ENCODE measurements at places on chromosomes 7 and 10.

DNA sequence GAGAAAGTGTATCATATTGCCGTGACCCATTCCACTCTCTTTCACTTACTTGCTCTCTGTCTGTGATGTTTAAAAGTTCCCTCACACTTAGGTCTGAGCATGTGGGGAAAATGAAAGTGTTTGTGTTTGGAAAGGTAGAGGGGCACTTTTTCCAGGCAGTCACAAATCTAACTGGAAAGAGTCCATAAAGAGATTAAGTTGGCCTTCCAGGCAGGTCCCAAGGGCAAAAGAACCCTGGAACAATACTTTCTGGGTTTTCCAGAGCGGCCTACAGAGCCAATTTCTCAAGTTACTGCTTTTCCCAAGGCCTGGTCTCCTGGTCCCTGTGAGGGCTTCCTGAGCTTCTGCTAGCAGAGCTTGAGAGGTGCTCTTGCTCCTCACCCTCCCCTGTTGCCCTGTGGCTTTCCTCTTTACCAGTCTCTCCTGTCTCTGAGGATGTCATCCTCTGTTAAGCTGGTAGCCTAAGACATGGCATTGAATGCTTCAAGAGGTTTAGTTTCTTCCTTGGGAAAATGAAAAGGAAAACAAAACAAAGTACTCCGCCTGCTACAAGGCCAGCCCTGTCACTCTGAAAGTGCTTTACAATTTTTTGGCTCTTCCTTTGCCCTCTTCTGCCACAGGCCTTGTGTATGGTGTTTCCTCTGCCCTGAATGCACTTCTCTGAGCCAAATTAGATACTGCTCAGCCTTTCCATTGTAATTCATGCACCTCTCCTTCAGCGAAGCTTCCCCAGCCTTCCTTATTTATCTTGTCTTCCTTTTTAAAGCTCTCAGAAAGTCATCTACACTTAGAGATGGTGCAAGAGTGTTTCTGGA lies 20.1 kb downstream of the TES start:
- no peak for DNase-seq

DNA sequence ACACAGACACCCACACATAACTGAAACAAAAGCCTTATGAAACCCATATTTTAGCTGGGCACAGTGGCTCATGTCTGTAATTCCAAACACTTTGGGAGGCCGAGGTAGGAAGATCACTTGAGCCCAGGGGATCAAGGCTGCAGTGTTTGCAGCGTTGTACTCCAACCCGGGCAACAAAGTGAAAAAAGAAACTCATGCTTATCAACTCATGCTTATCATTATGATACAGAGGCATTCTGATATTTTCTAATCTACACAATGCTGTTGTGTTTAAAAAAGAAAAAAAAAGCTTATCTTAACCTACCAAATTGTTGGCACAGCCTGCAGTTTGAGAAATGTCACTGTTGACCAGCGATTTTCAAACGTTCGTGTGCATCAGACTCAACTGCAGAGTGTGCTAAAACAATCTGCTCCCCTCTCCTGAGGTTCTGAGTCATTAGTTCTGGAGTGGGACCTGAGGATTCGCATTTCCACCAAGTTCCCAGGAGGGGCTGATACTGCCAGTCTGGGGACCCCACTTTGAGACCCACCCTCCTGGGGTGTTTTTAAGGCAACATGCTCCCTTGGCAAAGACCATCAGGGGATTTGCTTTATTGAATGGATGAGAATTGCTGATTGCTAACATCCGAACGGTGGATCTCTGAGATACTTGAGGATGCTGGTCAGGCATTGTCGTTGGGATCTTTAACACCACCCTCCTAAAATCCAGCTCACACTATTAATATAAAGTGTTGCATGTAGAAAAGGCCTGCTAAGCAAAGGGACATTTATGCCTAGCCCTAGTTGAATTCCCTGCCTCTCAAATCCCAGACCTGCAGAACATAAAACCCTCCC lies 16.2 kb downstream of the CHST3 start:
- DNase-seq: no peak

DNA sequence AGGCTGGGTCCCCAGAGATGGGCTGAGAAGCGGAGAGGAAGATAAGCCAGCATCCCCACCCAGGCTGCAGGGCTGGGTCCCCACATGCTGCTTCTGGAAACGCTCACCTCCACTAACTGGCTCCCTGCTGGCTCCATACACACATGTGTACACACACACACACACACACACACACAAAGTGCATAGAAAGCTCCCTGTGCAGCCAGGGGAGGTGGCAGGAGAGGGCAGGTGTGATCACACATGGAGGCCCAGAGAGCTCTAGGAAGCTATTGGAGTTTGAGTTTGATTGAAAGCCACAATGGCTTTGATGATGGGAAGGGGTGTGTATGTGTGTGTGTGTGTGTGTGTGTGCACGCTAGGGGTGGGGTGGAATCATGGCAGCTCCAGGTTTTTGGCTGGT lies 29.3 kb downstream of the CXCL12 start:
- DNase-seq: no peak

GRCh38 chr10:18402853-18403252 lies 248.5 kb downstream of the NSUN6 start:
- DNase-seq: no peak

GRCh38 chr7:36182854-36183604 lies 30.0 kb downstream of the EEPD1 start:
- DNase-seq: no peak

- DNase-seq: peak; percentile 97
Measured at GRCh38 chr7:157309988-157310668, 26.7 kb upstream of the DNAJB6 start.

DNA sequence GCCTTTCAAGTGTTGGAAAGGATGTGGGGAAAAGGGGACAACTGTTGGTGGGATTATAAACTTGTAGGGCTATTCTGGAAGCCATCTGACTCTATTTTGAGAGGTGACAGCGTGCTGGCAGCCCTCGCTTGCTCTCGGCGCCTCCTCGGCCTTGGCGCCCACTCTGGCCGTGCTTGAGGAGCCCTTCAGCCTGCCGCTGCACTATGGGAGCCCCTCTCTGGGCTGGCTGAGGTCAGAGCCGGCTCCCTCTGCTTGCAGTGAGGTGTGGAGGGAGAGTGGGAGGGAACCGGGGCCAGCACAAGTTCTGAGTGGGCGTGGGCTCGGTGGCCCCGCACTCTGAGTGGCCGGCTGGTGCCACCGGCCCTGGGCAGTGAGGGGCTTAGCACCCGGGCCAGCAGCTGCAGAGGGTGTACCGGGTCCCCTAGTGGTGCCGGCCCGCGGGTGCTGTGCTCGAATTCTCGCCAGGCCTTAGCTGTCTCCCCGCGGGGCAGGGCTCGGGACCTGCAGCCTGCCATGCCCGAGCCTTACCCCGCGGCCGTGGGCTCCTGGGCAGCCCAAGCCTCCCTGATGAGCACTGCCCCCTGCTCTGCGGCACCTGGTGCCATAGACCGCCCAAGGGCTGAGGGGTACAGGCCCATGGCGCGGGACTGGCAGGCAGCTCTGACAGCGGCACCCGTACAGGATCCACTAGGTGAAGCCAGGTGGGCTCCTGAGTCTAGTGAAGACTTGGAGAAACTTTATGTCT lies 33.6 kb downstream of the PLAU start:
- DNase-seq: no peak

DNA sequence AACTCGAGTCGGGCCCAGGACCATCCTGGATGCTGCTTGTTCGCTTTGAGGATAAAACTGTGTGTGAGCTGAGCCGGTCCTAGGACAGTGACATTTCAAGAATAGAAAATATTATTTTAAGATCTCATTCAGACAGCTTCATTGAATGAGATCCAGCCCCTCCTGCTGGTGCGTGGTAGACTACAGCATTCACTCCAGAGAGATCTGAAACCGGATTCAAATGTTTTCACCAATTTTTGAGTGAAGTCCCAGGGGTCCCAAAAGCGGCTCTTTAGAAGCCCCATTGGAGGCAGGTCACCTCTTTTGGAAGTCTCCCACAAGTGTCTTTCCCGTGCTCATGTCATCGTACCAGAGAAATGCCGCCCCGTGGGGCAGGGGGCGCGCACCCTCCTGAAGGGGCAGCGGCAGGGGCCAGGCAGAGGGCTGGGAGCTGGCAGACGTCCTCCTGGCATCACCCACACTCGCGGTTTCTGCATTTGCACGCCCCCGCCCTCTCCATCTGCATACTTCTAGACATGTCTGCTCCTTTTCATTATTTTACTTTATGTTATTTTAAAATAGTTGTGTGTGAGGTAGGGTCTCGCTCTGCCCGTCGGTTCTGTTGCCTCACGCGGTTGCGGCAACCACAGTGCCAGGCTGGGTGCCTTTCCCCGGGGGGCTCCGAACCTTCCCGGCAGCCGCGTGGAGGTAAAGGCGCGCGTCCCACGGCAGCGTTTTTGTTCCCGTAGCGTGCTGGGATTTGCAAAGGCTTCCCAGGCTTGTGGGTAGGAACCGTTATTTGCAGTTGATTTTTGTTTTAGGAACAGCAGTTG lies 52.3 kb upstream of the DPYSL4 start:
- no peak for DNase-seq

DNA sequence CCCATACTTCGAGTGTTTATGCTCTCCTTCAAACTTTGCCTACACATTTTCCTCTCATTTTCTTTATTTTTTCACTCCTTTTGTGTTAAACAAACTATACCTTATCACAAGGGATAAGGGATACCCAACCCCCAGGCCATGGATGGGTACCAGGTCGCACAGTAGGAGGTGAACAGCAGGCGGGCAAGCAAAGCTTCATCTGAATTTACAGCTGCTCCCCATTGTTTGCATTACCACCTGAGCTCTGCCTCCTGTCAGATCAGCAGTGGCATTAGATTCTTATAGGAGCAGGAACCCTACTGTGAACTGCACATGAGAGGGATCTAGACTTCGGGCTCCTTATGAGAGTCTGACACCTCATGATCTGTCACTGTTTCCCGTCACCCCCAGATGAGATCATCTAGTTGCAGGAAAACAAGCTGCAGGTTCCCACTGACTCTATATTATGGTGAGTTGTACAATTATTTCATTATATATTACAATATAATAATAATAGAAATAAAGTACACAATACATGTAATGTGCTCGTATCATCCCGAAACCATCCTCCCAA lies 28.5 kb downstream of the ZC3HC1 start:
- no peak for DNase-seq

GRCh38 chr10:78433076-78433595 lies 399.5 kb downstream of the RPS24 start:
- no peak for DNase-seq

DNA sequence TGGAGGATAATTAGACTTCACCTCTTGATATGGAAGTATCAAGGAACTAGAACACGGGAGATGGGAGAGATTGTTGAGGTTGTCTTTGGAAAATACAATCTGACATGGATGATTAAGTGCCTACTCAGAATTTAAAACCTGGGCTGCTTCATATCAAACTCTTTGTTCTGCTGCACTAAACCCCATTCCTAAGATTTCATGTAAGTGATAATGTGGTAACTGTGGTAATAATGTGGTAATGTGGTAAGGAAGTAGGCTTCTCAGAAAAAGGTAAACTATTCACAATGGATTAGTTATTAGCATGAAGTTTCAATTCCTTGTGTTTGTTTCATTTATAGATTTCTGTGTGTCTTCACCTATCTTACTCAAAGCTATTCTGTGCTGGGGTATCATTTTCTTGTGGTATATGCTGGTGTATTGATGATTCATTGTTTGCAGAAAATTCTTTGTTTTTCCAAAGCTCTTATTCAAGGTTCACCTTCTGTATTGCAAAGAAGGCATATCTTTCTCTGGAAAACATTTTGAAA lies 129.9 kb upstream of the TAC1 start:
- DNase-seq: no peak

GRCh38 chr7:130452951-130453350 lies 12.1 kb upstream of the CEP41 start:
- no peak for DNase-seq

DNA sequence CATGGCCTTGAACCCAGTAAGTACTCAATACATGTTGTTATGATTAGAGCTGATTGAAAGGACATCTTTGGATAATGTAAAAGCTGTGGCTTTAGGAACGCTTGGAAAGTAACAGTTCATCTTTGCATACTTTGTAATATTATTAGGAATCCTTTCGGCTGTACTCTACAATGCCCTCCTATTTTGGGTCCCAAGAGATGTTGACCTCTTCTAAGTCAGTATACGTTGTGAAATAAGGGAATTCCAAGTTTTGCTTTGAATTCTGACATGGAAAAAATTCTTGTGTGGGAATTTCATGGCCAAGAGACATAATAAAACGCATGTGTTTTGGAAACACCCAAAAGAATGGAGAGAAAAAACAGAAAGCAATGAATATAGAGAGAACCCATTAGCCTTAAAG lies 7.7 kb downstream of the AGR3 start:
- DNase-seq: no peak

GRCh38 chr7:11341285-11341944 lies 367.7 kb downstream of the PHF14 start:
- DNase-seq: peak; percentile 39

GRCh38 chr10:96626795-96627194 lies 40.0 kb upstream of the TM9SF3 start:
- no peak for DNase-seq

- DNase-seq: peak; percentile 3
Measured at GRCh38 chr7:147980826-147981813, 609.4 kb upstream of the C7orf33 start.

GRCh38 chr10:29860166-29860565 lies 199.2 kb downstream of the JCAD start:
- DNase-seq: peak; percentile 77

- DNase-seq: no peak
Measured at GRCh38 chr7:28979776-28980175, 21.6 kb upstream of the TRIL start.

GRCh38 chr7:151091431-151091830 lies 5.2 kb downstream of the AGAP3 start:
- DNase-seq: no peak

DNA sequence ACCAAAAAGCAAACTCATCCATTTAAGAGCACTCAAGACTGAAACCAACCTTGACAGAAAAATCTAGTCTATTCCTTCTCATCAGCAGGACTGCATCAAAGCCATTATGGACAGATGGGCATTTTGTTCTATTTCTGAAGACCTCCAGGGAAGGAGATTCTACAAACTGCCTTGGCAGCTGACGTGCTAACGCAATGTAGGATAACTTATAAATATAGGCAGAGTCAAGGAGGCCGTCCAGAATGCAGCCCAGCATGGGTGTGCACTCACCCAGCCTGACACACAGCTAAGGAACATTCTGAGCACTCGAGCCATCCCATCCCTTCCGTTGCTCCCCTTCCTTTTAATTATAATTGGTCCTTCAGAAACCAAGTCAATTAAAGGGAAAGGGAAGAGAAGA lies 25.3 kb upstream of the NEBL start:
- DNase-seq: no peak
